Ovary (tissue), 10 donors: ENCODE measurements at places on chromosomes 5 and 9. TPM values are rescaled to one million over a fixed set of nuclear protein-coding genes. Genes with fewer than 3 reads are reported as not detected.

- DNase-seq = peak; percentile 80
Observed at GRCh38 chr9:129487658-129488483, 133.0 kb downstream of the C9orf50 start.

IL13 gene
- total RNA-seq = not detected

TNC gene
- 1.3 TPM for total RNA-seq

- no peak for DNase-seq
Observed at GRCh38 chr5:76021936-76022584, 61.1 kb upstream of the SV2C start.

GRCh38 chr5:93570294-93571113 is 10.5 kb downstream of the NR2F1-AS1 start:
- no peak for DNase-seq

PCDHGA2 gene
- total RNA-seq = 11.7 TPM

- DNase-seq = no peak
Observed at GRCh38 chr9:16811987-16812685, 58.3 kb downstream of the BNC2 start.

DNA sequence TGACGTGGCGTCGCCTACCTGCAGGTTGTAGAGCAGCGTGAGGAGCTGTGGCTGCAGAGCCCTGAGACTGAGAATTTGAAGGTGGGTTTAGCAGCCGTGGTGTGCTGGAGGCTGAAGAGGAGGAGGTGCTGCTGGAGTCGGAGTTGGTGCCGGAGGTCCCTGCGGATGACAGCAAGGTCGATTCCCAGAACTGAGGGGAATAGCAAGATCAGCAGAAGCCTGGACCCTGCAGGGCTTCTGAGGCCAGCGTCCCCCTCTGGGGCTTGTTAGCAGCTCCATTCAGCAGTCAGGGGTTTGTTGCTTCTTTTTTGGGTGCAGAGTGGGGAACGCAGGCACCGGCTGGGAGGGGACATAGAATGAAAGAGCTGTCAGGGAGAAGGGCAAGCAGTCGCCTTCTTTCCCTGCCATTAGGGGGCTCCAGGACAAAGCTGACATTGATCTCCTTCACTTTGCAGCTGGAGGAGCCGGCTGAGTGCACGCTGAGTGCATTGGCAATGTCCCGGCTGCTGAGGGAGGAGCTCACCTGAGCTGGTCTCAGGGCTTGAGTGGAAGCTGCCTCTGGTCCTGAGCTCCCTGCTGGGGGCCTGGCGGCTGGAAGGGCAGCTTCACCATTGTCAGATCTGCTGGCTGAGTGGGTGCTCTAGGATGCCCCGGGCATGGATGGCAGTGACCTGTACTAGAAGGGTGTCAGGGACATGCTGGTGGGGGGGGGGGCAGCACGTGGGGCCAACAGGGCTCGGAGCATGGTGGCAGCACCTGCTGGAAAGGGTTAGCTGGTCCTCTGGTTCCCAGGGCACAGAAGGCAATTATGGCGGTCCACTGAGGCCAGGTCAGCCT is 20.8 kb downstream of the OBP2B start:
- no peak for DNase-seq

- DNase-seq = no peak
Observed at GRCh38 chr9:131731237-131731636, 8.6 kb downstream of the RAPGEF1 start.

- DNase-seq = peak; percentile 70
Observed at GRCh38 chr5:132063090-132063911, 2.8 kb downstream of the IL3 start.

GRCh38 chr5:141349917-141350619 is at the start of gene PCDHGB1:
PCDHGB1 (plus strand) TSS chr5:141350099; CDS start chr5:141350261, 162 bp downstream.
- DNase-seq = no peak

- peak; percentile 31 for DNase-seq
Observed at GRCh38 chr5:135944967-135945560, 9.7 kb downstream of the LECT2 start.

DNA sequence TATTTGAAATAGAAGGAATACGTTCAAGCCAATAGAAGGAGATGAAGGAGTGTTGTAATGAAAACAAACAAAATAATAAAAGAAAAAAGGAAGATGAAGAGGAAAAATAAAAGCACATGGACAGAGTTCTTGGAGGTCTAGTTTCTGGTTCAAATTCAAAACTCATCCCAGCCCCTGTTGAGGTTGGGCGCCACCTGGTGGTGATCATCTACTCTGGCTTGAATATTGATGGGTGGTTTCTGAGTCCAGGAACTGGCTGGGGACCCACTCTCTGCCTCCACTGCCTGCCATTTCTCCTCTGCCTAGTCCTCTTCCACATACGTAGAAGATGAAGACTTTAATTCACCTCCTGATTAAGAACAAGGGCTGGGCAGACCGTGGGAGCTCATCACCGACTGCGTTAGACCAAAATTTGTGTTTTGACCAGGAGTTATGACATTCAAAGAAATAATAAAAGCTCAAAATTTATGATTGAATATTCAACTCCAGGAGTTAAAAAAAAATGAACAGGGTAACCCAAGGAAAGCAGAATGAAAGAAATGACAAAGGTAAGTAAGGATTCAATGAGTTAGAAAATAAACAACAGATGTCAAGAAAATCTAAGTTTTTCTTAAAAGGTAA is 99.0 kb upstream of the SLC1A3 start:
- peak; percentile 67 for DNase-seq

DNA sequence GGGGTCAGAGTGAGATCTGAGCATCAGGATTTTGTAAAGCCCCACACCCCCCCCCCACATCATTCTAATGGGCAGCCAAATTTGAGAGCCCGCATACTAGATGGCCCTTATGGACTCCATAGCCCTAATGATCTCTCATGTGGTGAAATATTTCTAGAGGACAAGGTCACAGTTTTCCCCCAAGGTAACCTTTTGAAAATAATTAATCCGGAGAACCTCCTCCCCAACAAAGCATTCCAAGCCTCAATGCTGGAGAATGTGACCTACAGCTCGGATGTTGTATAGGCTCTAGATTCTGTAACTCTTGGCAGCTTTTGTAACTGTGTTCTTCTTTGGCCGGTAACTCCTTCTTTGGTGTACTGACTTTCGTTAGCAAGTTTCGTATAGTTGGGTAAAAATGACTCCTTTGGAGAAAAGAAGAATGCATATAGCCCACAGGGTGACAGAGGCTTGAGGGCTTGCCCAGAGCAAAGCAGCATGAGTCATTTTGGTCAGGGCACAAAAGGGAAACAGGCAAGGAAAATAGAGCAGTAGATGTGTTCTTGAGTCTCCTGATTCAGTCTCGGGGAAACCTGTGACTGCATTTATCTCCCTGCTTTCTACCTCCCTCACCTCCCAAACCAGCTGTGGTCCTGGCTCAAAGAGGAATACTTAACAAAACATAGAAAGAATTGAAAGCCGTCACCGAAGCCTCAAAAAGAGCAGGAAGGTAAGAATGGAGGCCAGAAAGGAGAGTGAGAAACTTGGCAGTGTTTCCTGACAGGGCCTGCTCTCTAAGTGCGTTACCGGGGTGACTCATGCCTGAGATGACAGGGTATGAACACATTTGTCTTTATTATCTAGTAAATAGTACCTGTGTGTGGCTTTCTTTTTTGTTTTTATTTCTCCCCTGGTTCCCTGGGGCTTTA is 6.6 kb upstream of the XPA start:
- no peak for DNase-seq
